Fibroblast of skin of right quadriceps (primary cell): ENCODE measurements at places on chromosomes 2 and 18.
A peak's percentile ranks its signal among the peaks of the same experiment; 100 is the strongest.

DNA sequence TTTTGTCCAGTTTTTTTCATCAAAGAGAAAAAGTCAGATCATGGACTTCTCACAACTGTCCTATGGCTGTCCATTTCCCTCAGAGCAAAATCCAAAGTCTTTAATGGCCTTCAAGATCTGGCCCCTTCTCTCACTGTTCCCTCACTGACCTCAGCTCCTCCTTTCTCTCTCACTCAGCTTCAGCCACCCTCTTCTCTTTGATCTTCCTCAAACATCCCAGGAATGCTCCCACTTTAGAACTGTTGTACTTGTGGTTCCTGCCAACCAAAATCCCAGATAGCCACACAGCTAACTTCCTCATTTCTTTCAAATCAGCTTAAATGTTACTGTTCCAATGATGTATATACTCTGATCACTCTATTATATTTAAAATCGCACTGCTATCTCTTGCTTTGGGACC is 82.9 kb downstream of the NUP35 start:
- peak; percentile 52 for DNase-seq

DNA sequence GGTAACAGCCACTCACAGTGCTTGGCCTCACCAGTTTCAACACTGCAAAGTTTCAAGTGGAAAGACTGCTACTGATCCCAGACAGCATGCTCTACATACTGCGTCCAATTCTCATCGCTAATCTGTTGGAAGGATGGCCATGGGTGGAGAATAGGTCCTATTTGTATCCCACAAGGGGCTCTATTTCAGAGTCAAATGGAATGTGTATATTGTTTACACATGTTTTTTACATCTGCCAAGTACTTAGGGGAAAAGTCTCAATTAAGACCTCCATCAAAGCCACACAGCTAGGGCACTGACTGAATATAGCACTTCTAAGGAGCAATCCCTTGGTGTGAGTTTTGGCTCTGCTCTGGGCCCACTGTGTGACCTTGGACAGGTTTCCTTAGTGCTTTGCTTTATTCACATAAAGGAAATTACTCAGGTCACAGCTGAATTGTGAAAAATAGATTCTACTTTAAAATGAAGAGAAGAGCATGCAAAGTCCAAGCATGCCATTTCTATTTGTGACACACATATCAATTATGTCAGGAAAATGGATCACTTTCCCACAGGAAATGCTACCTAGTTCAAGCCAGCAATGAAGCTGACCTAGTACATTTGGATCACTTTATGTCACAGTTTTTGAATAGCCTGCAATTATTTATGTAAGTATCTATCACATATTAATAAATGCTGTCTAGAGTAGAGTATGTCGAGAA is 112.9 kb upstream of the STK17B start:
- DNase-seq, result no peak

DNA sequence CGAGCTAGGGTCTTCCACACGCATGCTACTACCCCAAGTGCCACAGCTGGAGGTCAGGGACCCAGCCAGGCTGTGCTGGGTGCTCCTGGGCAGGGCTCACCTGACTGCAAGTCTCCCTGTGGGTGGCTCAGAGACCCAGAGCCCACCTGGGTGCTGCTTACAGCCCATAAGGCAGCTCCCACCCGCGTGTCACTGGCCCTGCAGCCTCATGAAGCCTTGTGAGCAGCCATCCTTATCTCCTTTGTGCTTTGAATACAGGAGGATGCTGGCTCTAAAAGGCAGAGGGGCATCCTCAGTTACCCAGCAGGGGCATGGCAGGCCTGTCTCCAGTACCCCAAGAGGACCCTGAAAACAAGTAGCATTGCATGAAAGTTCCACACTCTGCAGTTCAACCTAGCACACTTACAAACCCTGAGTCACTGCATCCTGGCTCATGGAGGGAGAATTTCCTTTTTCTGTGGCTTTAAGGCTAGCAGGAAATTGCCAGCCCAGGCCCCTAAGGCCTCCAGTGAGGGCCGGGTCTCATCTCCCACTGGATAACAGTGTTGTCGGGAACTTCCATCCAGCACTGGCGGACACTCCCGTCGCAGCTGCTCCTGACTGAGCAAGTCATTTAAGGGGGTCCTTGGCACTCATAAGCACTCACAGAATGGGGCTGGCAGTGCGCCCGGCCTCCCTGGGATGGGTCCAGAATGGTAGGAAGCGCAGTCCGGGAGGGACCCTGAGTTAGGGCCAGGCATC is 137.1 kb downstream of the RPIA start:
- no peak for DNase-seq

GRCh38 chr2:15943378-15944280 is 3.3 kb downstream of the MYCN start:
- DNase-seq, result peak; percentile 15

DNA sequence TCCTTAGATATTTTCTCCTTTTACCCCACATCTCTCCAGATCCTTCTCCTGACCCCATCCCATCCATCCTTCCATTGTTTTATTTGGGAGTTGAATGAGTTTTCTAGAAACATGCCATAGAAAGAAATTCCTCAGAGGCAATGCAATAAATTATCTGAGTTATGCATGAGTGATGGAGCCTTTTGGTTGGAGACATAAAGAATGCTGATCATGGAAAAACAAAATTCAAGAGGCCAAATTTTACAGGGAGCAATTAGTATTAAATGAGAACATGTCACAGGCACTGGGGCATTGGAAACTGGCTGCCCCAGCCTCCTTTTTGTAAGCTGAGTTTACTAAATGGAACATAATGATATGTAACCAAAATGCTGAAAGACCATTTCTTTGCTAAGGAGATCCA is 74.2 kb upstream of the LCLAT1 start:
- peak; percentile 65 for DNase-seq

DNA sequence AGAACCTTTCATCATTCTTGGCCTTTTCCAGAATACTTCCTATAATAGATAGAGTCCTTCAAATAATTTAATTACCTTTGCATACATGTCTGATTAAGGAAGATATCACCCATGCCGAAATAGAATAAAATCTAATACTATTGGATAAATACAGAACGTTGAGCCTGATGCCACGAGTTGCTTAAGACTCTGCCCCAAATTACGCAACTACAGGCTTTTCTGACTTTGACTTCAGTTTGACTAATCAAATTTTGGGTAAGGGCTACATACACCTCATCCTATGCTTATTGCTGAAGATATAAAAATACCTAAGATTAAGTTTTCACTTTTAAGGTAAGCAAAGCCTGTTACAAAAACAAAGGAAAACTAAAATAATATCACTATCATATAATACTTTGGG is 1065.1 kb upstream of the NRXN1 start:
- no peak for DNase-seq

- no peak for DNase-seq
Measured at GRCh38 chr2:162011706-162012564, 62.1 kb downstream of the DPP4 start.

DNA sequence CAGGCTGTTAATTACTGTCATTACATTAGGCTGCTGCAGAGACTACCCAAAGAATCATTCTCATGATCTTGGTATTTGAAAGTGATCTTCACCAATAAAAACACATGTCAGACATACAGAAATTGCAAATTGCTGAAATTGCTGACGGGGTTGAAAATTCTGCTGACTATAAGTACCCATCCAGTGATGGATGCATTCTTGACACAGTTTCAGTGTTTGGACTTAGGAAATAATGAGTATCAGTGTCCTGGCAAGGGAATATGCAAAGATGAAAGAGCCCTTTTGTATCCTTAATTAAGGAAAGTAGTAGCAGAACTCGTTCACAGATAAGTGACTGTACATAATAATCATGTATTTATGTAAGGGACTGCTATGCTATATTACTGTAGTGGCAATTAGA is 221.1 kb upstream of the ATP5MC3 start:
- DNase-seq, result no peak

- no peak for DNase-seq
Measured at GRCh38 chr2:143481237-143481623, 352.0 kb downstream of the ARHGAP15 start.

- DNase-seq, result peak; percentile 69
Measured at GRCh38 chr18:2932247-2933181, 80.4 kb downstream of the LPIN2 start.

DNA sequence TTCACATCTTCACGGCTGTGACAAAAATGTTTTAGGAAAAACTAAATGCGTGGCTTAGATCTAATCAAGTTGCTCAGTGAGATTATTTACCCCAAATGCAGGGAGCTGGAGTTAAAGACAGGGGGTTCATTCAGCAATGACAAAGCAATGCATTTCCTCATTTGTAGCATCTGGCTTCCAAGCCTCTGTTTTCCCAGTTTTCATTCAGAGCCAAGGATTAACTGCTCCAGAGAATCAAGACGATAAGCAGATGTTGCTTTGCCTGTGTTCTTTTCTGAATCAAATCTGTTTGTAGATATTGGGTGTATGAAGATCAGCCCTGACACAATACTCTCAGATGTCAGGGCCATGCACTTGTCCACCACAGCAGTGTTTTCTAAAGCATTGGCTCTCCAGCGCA is 147.4 kb upstream of the SIX2 start:
- no peak for DNase-seq

- no peak for DNase-seq
Measured at GRCh38 chr2:188267776-188268175, 23.9 kb upstream of the GULP1 start.

GRCh38 chr2:129062146-129062912 is 743.7 kb upstream of the HS6ST1 start:
- peak; percentile 10 for DNase-seq

- DNase-seq, result no peak
Measured at GRCh38 chr2:2466534-2466933, 135.5 kb upstream of the MYT1L start.

DNA sequence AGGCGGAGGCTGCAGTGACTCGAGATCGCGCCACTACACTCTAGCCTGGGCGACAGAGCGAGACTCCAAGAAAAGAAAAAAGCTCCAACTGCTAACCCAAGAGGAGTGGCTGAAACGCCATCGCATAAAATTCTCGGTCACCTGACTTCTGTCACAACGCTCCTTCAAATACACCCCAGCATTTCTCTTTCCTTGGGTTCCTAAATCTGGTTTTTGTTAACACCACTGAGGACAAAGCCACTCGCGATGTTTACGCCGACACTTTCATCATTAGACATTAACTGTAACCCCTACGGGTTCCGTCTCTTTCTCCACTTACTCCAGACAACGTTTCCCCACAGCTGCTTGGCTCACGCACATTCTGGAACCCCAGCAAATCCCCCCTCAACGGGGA is 679 bp downstream of the CLK1 start:
- no peak for DNase-seq

GRCh38 chr2:120244656-120245519 is 7.8 kb upstream of the RALB start:
- no peak for DNase-seq

DNA sequence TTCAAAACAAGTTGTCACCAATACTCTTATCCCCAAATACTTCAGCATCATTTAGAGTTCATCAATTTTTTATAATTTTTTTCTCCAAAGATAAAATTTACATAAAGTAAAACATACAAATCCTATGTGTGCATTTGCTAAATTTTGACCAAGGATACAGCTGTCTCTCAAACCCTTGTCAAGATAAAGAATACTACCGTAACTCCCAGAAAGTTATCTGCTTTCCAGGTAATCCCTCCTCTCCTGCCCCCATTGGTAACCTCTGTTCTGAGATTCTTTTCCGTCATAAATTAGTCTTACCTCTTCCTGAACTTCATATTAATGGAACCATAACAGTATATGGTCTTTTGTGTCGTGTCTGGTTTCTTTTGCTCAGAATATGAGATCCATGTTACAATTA is 49.2 kb downstream of the BCL2L11 start:
- no peak for DNase-seq

- DNase-seq, result no peak
Measured at GRCh38 chr2:99032001-99032400, 96.0 kb upstream of the CRACDL start.

DNA sequence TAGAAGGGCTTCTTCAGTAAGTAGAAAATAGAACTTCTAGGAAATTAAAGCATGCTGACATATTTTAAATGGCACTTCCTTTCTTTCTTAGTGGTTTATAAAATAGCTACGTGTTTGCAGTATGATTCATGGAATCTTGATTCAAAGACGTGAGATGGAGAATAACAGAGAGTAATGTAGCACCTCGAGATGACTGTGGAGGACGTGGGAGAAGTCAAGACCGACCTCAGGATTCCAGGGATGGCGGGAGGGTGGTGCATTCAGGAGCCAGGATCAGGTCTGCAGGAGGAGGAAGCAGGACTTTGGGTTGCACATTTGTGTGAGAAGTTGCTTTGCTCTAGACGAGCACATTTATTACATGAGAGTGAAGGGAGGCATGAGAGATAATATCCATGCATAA is 56.0 kb downstream of the DCDC2C start:
- DNase-seq, result peak; percentile 79

DNA sequence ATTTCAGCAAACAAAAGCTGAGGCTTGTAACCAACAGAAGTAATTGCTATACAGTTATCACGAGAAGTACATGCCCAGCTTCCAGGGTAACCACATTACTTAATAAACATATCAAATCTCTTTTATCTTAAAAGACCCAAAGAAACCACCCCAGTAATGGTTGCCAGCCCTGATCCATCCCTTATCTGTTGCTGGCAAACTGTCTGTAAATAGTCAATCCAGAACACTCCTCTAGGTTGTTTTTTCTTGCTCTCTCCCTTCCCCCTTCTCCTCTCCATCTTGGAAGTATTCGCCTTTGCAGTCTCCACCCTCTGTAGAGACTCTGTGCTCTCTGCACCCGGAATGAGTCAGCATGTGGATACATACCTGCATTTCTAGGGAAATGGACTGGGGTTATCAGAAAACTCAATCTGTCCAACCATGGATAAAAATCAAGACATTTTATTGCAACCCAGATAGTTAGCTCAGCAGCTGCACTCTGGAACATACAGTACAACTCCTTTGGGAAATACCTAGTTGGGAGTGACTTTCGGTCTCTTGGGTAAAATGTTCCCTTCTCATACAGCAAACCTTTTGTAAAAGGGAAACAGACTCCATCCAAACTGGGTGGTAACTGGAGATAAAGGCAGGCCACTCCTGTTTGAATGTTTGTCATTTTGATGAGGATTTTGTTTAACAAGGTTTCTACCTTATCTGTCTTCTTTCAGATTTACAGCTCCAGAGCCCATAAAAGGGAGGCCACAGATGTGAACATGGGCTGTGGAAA is 123.5 kb upstream of the FOSL2 start:
- peak; percentile 47 for DNase-seq

DNA sequence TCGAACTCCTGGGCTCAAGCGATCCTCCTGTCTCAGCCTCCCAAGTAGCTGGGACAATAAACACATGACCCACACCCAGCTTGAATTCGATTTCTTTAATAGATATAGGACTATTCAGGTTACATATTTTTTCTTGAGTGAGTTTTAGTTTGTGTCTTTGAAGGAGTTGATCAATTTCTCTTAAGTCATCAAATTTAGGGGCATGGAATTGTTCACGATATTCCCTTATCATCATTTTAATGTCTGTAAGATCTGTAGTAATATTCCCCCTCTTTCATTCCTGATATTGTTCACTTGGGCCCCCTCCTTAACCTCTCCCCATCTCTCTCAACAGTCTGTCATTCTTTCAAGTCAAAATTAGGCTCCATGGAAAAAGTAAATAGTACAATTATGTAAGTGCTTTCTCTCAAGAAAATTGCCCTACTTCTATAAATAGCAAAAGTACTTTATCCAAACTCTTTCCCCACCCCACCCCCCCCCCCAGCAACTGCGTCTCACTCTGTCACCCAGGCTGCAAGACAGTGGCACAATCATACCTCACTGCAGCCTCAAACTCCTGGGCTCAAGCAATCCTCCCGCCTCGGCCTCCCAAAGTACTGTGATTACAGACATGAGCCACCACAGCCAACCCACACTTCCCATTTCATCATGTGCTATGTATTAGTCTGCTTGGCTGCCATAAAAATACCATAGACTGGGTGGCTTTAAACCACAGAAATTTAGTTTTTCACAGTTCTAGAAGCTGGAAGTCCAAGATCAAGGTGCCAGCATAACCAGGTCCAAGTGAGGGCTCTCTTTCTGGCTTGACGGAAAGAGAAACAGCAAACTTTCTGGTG is 20.1 kb downstream of the WDR33 start:
- no peak for DNase-seq
